Ecto neural progenitor cell (in vitro differentiated cells): ENCODE measurements at places on chromosomes 16 and 17.

DNA sequence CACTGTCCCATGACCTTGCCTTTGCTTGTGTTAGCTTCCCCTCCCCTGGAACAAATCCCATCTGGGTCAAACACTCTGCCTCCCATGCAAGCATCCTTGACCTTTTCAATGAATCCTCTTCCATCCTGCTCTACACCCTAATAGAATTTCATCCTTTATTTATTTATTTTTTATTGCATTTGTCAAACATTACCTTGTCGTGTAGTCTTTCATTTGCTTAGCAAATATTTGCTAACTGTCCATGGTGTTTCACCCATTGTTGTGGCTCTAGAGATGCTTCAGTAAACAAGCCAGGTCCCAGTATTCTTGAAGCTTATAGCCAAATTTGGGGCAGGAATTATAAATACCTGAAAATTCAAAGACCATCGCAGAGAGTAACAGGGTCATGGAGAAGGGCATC is 51.0 kb upstream of the MRTFB start:
- DNase-seq: no peak

DNA sequence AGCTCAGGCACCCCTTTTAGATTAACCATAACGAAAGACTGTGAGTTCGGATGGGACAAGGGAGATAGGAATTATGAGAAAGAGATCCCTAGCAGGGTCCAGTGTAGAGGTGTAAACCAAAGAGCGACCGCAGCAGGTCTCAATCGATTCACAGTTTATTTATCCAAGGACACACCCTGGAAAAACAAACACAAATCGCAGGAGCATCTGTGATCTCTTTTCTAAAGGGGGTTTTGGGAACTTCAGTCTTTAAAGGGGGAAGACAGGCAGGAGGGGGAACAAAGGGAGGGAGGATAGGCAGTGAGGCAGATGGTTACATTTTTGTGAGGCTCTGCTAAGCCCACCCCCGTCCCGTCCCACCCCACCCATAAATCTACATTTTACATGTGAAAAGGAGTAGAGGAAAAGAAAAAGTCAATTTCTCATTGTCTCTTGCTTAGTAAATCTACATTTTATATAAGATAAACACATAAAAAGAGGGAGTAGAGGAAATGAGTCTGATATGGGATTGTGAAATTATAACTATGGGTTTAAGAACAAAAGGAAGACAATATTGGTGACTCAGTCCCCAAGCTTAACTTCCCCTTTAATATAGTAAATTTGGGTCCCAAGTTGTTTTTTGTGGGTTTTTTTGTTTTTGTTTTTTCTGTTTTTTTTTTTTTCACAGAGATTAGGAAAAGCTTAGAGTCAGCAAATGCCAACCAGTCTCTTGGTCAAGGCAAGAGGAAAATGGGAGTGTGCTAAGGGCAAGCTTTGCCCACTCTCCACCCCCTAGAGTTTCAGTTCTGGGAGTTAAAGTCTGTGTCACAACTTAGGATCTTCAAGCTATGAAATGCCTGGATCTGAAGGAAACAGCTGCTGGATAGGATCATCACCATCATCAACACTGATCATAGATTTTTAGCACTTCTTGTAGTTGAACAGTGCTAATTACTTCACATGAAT is 160.9 kb upstream of the CDH5 start:
- DNase-seq: no peak

DNA sequence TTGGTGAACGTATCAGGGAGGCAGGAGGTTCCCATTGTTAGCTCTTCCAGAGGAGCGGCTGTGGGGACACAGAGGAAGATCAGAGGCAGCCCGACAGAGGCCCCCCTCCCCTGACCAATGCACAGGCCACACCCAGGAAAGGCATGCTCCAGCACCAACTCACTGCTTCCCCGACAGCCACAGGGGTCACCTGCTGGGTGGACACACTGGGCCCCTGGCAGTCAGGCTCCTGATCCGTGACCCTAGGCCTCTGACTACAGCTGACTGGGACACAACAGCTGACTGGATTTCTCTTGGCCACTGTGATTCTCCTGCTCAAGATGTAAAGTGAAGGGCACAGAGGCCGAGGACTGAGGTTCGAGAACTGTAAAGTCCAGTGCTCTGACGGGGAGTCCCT is 63.5 kb downstream of the IL21R start:
- DNase-seq: no peak

GRCh38 chr16:79329166-79329521 is 271.4 kb downstream of the MAF start:
- no peak for DNase-seq

- DNase-seq: no peak
Measured at GRCh38 chr17:27446569-27447301, 9.5 kb upstream of the KSR1 start.

DNA sequence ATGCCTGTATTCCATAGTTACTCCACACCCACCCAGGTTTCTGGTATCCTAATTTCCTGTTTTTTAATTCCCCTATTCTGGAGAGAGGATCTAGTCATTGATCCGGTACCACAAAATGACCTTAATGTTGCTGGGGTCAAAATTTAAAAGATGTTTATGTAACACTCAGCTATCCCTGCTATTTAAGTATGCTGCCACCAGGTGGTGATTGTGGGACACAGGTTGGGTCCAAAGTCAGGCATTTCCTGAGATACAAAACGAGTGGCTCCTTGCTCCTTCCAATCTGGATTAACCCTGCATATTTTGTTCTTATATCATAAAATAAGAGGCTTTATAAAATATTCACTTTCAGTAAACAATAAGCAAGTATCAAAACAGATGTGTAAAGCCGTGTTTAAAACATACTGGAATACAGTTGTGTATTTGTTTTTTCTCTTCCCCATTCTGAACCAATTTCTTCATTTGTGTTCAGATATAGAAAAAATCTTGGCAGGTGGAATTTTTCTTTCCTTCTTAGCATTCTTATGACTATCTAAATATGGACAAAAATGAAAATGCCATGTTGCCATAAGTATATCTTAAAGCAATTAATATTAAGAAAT is 16.3 kb downstream of the HS3ST4 start:
- DNase-seq: no peak

DNA sequence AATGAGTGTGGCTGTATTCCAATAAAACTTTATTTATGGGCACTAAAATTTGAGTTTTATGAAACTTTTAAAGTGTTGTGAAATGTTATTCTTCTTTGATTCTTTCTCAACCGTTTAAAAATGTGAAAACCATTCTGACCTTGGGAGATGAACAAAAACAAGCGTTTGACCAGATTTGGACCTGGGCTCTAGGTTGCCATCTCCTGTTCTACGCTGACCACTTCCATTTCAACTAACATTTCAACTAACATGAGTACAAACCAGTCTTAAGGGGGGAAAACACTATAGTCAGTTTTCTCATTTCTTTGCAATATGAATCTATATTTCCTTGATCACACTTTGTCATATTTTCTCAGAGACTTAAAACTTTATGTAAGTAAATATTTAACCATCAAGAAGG is 118.4 kb upstream of the IRX5 start:
- no peak for DNase-seq

DNA sequence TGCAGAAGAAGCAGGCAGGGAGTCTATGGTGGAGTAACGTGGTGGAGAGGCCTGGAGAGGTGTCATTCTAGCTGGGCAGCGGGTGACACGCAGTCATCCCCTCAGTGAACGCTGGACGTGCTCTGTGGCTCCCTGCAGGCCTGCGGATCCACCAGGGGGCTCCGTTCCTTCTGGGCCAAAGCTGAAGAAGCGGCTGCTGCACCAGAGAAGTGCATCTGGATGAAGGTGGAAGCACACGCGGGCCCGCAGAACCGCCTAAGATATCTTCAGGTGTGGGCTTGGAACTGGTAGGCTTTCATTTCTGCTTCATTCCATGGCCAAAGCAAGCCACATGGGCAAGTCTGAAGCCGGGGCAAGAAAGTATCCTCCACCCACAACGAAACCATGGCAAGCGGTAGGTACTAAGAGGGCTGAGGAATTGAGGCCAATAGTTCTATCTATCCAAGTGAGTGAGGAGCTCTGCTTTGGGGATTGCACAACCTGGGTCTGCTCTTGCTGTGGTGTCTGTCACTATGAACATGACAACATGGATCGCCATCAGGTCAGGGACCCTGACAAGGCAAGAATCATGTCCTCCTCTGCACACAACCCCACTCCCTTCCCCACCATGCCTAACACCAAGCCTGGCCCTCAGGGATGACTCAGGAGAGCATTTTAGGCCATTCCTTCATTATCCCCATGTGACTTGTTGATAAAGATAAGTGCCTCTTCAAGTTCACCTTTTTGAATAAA is 78.9 kb upstream of the FBXO47 start:
- DNase-seq: no peak

GRCh38 chr17:29433541-29433940 is 43.4 kb downstream of the TAOK1 start:
- no peak for DNase-seq

- no peak for DNase-seq
Measured at GRCh38 chr17:10022416-10022815, 117.3 kb upstream of the RCVRN start.

- no peak for DNase-seq
Measured at GRCh38 chr17:18173740-18174139, 9.9 kb upstream of the ALKBH5 start.

DNA sequence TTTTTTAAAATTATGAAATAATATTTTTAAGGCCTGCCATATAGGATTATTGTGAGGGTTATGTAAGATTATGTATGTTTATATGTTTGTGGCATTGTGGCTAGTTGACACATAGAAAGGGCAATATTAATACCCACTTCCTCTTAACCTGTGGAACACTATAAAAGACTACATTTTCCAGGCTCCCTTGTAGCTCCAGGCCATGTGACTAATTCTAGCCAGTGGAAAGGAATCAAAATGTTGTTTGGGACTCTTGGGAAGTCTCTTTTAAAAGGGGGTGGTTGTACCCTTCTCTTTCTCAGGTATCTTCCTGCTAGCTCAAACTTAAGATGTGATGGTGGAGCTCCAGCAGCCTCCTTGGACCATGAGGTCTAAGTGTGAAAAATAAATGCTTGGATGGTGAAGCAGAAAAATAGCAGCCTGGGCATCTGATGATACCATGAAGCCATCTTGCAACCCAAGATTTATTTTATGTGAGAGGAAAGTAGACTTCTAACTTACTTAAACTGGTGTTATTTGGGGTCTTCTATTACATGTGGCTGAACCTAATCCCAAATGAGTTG is 39.2 kb downstream of the TEKT5 start:
- no peak for DNase-seq

GRCh38 chr16:79765901-79766394 is 165.4 kb upstream of the MAF start:
- no peak for DNase-seq

- DNase-seq: peak; percentile 64
Measured at GRCh38 chr17:8314797-8315763, 5.0 kb downstream of the ARHGEF15 start.

DNA sequence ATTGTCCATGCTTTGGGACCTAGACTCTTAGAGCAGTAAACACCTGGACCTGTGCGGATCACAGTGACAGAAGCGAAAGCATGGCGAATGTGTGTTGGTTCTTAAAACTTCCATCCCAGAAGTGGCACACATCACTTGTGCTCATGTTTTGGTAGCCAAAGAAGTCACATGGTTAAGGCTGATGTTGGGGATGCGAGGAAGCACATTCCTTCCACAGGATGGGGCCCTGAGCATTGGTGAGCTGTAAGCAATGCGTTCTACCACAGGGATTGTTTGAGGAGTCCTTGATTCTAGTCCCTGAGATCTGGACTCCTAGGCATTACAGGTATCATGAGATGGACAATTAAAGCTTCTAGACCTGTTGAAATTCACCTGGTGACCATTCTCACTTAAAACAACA is 375.9 kb downstream of the UTP18 start:
- no peak for DNase-seq

DNA sequence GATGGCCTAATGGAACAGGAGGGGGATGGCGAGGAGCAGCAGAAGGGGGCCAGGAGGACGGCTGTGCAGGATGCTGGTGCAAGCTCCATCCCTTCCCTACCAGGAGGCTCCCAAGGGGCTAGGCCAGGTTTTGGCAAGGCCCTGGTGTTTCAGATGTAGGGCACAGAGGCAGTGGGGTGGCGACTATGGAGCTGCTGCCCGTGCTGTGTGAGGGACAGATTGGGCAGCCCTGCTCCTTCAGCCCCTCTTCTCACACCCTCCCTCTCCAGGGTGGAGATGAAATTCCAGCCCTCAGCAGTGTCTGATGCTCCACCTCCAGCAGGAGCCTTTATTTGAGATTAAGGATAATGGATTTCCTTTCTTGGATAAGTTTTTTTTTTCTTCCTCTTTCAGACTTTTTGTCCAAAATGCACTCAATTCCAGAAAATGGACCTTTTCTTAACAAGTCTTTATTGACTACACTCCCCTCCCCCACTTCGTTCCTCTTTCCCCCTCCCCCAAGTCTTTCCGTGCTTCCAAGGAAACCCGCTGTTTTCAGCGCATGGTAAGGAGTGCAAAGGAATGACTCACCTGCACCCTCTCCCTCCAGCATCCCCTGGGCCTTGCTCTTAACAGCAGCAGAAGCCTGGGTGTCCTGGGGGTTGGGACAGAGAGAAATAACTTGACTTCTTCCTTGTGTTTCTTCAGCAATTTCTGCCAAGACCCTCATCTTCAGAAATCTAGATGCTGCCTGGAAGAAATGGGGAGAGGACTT is 95.2 kb downstream of the CCDC182 start:
- no peak for DNase-seq

DNA sequence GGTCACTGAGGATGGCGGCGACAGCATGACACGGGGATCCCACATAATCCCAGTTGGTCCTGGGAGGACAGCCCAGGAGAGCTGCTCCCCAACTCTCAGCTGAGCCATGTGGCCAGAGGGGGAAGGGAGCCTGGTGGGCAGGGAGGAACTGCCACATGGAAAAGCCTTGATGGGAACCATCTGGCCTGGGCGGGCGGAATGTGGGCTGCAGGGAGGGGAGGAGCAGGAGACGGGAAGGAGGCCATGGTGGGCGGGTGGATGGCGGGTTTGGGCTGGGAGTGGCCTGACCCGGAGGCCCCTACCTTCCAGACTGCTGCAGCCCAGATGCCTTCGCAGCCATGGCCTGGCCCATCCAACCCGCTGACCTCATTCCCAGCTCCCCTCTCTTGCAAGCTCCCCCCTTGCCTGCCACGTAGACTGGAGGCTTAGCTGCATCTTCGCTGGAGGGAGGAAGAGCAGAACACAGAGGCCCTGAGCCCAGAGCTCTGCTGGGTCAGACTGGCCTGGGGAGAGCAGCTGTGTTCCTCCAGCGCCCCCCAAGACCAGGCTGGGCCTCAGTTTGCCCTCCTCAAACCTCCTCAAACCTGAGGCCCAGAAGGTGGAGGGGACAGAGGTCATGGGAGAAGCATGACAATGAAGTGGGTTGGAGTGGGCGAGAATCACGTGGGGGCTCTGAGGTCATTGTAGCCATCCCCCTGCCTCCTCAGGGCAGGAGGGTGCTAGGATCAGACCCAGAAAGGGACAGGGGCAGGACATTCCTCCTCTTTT is 8.2 kb upstream of the COL1A1 start:
- DNase-seq: peak; percentile 92

DNA sequence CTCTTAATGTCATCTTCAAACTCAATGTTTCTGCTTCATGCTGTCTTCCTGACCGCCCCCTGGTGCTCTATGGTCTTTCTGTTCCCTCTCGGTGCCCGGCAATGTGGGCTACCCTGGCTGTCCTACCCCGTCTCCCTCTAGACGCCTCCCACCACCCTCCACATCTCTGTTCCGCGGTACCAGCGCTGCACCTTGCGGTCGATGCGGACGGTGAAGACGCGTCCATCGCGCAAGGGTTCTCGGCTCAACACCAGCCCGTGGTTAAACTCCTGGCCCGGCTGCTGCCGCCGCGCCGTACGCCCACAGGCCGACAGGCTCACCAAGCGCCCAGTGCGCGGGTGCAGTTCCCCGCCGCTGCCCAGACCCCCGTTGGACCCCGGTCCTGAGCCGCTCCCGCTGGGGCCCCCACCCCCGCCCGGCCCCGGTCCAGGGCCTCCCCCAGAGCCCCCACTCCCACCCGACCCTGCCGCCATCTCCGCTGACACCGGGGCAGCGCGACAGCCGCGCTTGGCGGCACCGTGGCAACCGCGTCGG is at the start of gene NEURL4:
Gene NEURL4, minus strand, starts transcription at position 496 of the 534 bp plus-strand sequence. Its CDS starts 23 bp downstream, at position 473.
- DNase-seq: no peak
